ENCODE measurements at places on chromosomes 11 and 22.

- no peak for DNase-seq
These were observed 131.7 kb downstream of the KIF18A start for GRCh38 chr11:27976262-27976661.

DNA sequence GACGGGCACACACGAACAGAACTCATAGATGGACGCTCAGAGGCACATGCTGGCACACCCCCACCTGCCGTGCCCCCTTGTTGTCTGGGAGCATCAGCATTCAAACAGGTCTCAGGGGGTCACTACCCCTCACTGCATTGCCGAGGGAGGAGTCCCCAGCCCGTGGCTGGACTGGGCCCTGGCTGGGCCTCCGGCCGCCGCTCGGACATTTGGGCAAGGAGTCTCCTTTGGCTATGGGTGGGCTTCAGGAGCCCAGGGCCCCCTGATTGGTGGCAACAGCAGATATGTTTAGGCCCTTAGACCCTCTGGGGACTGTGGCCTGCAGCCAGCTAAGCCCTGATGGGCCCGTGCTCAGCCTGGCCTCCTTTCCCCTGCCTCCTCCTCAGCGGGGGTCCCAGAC lies 41.9 kb downstream of the FLRT1 start:
- no peak for DNase-seq

GRCh38 chr11:115159207-115159606 lies 345.0 kb downstream of the CADM1 start:
- no peak for DNase-seq

- DNase-seq = no peak
These were observed 35.7 kb upstream of the NNMT start for GRCh38 chr11:114260483-114260882.

DNA sequence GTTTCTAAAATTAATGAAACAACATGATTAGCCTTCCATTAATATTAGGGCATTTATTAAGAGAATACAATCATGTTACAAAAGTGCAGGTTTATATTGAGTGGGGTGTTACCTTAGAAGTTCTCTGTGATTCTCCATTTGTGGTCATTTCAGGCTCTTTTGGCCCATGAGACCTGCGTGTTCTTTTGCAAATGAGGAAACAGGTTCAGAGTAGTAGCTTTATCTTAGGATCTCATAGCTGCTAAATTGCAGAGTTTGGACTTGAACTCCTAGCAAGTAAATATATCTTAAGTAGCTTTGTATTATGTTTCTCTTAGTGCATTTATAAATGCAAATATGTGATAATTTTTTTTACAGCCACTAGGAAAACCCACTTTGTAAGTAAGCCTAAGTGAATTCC lies 18.3 kb downstream of the FAR1 start:
- DNase-seq = no peak

DNA sequence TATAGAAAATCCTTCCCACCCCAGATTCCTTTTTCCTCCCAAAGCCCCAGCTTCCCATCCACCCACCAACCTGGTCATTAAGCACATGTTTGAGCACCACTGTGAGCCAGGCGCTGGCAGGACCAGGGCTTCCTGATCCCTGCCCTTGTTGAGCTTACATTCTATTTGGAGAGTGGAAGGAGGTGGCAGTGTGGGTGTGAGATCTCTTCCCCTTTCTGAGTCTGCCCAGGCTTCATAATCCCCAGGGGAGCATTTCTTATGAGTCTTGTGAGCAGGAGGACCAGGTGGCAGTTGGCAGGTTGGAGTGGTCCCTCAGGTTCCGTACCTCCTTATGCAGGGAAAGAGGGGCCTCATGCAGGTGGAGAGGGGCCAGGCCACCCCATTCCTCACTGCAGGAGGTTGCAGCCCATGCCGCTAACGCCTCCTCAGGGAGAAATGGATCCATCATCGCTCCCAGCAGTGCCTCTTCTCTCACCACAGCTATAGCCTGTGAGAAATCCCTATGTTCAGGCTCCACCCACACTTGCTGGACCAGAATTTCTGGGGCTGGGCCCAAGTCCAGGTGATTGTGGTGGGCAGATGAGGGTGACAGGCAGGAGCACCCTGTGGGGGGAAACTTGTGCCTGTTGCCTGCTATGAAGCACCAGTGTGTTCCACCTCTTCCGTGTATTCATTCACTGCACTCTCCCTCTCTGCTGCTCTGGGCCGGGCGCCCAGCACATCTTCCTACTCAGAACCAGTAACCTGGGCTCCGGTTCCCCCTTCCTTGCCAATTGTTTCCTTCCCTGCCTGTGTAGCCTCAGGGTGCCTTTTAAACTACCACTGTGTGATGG lies 23.5 kb downstream of the UBE2L3 start:
- DNase-seq = no peak

GRCh38 chr22:48210198-48210580 lies 1447.7 kb downstream of the TBC1D22A start:
- DNase-seq = no peak

DNA sequence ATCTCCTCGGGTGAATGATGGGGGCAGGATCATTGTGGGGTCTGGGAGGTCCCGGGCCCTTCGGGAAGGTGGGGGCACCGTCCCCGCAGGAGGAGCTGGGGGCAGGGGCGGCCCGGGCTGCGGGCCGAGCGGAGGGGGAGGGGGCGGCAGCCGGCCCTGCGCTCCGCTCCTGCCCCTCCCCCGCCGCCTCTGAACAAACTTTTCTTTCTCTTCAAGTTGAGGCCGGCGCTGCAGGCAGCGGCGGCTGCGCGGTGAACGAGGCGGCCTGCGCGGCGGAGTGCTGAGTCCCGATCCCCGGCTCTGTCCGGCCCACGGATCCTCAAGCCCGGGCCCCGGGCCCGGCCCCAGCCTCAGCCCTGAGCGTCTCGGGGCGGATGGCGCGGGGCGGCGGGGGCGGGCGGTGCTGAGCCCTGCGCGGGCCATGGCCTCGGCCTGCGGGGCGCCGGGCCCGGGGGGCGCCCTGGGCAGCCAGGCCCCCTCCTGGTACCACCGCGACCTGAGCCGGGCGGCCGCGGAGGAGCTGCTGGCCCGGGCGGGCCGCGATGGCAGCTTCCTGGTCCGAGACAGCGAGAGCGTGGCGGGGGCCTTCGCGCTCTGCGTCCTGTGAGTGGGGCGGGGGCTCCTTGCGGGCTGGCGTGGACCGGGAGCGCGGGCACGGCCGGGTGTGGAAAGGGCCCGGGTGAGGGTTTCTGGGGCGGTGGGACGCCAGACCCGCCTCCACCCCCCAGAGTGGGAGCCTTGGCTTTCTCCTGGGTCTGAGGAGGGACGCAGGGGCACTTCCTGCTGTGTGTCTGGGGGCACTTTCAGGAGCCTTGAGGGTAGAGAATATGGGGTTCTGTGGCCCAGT lies at the start of gene INPPL1:
TSS of gene INPPL1 (plus strand) at position 204 of the 847 bp plus-strand sequence. CDS start at position 422, 218 bp downstream.
- DNase-seq = peak; percentile 90

- no peak for DNase-seq
These were observed 753.6 kb downstream of the JRKL start for GRCh38 chr11:97143463-97143862.

DNA sequence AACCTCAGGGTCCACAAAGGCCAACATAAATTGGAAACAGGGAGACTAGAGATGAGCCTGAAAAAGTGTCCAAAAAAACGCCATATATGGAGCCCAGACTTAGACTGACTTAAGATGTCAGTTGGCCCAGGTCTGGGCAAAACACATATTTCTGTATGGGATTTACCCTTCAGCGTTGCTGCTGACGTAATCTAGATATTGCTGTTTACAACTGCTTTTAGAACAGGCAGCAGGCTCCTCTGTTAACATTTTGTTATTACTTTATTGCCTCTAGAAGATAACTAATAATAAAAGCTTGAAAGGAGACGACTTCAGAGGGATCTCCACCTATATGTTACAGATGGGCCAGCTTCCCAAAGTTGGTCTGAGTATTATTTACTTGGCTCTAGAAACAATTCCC lies 8.7 kb downstream of the ME3 start:
- no peak for DNase-seq

DNA sequence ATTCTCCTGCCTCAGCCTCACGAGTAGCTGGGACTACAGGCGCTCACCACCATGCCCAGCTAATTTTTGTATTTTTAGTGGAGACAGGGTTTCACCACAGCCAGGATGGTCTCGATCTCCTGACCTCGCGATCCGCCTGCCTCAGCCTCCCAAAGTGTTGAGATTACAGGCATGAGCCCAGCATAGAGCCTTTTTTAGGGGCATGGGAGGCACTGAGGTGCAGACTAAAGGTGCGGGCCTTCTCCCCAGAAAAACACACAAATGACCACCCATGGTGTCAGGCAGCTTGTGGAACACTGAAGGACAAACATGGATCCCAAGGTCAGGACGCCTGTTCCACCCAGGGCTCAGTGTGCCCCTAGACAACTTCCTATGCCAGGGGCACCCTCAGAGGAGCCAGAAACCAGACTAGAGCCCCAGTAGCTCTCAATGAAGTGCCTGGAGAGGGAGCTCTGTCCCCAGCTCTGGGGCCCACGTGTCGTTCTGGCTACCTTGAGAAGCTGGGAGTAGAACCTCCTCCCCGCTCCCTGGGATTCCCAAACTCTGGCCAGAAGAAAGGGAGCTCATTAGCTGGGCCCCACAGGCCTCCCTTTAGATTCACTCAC lies 21.2 kb upstream of the CD5 start:
- no peak for DNase-seq

DNA sequence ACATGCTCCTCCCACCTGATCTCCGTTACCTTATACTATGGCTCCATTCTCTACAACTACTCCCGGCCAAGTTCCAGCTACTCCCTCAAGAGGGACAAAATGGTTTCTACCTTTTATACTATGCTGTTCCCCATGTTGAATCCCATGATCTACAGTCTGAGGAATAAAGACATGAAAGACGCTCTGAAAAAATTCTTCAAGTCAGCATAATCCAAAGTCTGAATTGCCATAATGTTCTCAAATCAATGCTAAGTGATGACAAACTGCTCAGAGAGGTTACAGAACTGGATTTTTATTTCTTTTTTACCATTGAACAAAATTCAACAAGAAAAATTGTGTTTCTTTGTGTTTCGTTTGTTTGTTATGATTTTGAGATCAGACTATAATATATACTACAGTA lies 7.6 kb downstream of the OR9G4 start:
- no peak for DNase-seq

DNA sequence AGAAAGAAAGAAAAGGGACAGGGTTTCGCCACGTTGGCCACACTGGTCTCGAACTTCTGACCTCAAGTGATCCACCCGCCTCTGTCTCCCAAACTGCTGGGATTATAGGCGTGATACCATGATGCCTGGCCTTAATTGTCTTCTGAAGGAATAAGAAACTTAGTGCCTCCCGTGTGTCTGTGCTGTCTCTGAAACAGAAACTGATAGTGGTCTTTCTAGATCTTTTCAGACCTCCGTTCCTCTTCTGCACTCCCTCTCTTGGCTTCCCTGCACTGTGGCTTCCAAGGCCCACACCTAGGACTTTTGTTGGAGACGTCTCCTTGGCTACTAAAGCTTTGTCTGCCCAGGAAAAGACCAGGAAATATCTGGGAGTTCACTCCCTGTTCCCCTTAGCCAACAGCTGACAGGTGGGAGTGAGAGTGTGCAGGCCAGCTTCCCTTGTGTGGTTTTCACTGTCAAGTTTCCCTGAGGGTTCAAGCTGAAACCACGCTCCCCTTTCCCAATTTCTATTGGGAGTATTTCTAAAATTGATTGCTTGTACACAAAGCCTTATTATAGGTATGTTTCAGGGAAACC lies 10.1 kb upstream of the HTR3B start:
- no peak for DNase-seq

DNA sequence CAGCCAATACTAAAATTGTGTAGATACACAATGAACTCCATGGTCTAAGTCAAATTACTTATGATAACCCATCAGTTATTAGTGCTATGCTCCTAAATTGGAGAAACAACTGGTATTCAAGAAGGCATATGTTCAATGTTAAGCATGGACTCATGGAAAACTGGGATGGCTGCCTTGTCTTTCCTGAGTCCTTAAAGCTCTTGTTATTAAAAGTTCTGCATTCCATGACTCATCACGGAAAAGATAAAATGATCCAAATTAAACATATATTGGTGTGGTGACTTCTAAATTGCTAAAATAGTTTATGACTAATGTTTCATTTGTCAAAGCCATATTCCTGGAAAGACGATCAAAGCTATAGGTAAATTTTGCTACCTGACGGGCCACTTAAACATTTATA lies 9.4 kb upstream of the EI24 start:
- DNase-seq = no peak

DNA sequence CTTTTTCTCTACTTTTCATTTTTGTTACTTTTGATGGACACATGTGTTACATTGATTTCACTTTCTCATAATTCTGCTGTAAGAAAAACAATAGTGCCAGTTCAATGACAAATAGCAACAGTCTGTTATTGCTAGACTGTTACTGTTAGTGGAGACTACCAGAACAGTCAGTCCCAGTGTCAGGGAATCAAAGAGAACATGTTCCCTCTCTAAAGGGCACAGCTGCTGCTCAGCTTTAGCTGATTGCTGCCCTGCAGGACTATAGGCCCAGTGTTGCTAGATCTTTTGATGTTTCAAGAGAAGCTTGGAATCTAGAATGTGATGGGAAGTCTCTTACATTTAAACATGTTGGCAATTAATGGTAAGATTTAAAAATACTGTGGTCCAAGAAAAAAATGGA lies 3.4 kb downstream of the BIRC3 start:
- no peak for DNase-seq

DNA sequence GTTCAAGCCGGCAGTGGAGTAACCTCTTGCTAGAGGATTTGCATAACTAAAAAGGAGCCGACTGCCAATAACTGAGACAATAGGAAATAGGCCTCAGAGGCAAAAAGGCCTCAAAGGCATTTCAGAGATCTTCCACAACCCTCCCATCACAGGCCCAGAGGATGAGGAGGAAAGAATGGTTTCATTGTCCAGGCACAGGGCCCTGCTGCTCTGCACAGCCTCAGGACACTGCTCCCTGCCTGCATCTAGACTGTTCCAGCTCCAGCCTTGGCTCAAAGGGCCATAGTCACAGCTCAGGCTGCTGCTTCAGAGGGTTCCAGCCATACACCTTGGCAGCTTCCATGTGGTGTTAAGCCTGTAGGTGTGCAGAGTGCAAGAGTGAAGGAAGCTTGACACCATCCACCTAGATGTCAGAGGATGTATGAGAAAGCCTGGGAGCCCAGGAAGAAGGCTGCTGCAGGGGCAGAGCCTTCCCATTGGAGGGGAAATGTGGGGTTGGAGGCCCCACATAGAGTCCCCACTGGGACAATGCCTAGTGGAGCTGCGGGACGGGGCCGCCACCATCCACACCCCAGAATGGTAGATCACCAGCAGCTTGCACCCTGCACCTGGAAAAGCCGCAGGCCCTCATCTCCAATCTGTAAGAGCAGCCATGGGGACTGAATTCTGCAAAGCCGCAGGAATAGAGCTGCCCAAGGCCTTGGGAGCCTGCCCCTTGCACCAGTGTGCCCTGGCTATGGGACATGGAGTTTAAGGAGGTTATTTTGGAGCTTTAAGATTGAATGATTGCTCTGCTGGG lies 8.2 kb upstream of the LRP5 start:
- peak; percentile 35 for DNase-seq

DNA sequence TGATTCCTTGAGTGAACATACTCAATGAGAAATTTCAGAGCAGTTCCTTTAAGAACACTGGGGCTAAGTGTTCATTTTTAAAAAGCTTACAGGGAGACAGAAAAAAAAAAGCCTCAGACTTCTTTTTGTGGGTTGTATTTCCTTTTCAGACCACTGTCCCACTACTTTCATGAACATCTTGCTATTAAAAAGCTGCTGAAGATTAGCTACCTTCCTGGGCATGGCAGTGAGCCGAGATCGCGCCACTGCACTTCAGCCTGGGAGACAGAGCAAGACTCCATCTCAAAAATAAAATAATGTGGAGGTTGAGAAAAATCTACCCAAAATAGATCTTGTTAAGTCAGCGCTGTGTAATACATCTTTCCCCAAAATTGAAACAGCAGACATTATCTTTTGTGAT lies 10.8 kb downstream of the TRAF6 start:
- no peak for DNase-seq

GRCh38 chr11:22681281-22681812 lies 14.9 kb downstream of the GAS2 start:
- DNase-seq = no peak

GRCh38 chr22:41828516-41828915 lies 4.4 kb upstream of the SREBF2 start:
- peak; percentile 61 for DNase-seq
